Stimulated activated CD4-positive, alpha-beta T cell treated with anti-CD3 and anti-CD28 coated beads, Interleukin-4, amount 100 ng/mL, for 24 hours (primary cell): ENCODE measurements at places on chromosomes 13 and 19.

- DNase-seq, result no peak
These were observed 9.2 kb upstream of the GSX1 start for GRCh38 chr13:27783111-27783510.

GRCh38 chr13:73571376-73571775 is 512.6 kb downstream of the KLF5 start:
- DNase-seq, result no peak

DNA sequence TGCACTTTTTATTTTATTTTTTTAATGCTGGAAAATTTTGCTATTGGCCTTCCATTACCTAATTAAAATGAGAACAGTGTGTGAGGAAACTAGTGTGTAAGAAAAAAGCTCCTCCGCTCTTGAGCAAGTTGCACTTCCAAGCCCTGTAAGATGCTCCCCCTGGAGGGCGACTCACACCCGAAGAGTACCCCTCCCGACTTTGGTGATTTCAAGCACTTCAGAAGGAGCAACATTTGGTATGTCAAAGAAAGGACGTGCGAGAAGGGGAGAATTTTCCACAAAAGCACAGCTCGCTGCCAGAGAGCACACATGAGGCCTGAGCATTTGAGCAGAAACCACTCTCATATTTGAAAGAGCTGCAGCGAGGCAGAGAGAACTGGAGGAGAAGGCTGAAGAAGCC is 504.4 kb downstream of the FGF9 start:
- no peak for DNase-seq

DNA sequence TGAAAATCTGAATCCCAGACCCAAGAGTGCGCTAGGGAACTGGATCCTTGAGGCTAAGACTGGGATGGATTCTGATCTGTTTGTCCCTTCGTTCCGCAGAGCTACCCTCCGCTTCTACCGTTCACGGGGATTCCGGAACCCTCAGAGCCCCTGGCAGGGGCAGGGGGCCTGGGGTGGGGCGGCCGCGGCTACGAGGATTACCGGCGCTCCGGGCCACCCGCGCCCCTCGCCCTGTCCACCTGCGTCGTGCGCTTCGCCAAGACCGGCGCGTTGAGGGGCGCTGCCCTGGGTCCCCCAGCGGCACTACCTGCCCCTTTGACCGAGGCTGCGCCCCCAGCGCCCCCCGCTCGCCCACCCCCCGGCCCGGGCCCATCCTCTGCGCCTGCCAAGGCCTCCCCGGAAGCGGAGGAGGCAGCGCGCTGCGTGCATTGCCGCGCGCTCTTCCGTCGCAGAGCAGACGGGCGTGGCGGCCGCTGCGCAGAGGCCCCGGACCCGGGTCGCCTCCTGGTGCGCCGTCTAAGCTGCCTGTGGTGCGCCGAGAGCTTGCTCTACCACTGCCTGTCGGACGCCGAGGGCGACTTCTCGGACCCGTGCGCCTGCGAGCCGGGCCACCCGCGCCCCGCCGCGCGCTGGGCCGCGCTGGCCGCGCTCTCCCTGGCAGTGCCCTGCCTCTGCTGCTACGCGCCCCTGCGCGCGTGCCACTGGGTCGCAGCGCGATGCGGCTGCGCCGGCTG is 7.1 kb downstream of the SPRED3 start:
- peak; percentile 49 for DNase-seq

- no peak for DNase-seq
These were observed 6.2 kb downstream of the PTH2 start for GRCh38 chr19:49417088-49417487.

DNA sequence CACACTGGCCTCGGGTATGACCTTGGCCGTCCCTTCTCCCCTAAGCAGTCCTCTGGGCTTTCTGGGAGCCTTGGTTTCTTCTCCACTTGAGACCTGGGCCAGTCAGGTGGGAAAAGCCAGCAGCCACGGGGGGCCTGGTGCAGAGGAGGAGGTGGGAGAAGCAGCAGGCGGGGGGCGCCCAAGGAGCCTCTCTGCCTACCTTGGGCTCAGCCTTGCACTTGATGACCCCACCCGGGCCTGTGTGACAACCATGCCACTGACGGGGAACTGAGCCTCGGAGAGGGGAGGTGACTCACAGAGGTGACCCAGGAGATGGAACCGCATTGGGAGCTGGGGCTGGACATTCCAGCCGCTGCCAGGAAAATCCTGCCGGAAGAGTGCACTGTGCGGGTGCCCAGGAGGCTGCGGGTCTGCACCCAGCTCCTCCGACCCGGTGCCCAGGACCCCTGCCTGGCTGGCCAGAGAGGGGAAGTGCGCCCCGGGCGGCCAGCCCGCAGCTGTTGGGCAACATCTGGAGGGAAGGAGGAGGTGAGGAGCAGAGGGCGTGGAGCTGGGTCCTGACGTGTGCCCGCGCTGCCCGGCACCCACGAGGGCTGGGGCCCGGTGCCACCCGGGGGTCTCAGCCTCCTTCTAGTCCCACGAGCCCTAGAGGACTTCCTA is 23.4 kb upstream of the SLC7A10 start:
- no peak for DNase-seq

DNA sequence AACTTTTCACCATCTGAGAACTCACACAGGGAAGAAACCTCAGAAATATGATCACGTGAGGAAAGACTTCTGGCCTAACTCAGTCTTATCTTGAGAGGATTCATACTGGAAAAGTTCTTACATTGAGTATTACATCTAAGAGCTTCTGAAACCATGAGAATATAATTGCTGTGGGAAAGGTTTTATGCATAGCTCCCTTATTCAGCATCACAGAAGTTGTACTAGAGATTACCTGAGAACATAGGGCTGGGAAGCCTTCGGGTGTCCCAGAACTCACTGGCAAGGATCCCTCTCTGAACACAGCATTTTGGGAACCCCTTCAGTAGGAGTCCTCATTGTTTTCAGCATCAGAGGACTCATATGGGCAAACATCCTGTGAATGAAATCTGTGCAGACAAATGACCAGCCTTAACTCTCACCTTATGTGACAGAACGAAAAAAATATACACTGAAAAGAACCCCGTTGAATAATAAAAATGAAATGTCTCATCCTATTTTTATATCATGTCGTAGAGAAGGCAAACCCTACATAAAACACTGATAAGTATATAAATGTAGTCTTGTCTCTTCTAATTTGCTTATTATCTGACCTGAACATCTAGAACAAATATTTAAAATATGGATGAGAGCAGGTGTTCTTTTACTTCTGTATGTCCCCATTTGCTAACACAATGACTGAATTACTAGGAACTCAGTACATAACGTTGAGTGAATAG is 14.2 kb downstream of the ZNF274 start:
- DNase-seq, result no peak

DNA sequence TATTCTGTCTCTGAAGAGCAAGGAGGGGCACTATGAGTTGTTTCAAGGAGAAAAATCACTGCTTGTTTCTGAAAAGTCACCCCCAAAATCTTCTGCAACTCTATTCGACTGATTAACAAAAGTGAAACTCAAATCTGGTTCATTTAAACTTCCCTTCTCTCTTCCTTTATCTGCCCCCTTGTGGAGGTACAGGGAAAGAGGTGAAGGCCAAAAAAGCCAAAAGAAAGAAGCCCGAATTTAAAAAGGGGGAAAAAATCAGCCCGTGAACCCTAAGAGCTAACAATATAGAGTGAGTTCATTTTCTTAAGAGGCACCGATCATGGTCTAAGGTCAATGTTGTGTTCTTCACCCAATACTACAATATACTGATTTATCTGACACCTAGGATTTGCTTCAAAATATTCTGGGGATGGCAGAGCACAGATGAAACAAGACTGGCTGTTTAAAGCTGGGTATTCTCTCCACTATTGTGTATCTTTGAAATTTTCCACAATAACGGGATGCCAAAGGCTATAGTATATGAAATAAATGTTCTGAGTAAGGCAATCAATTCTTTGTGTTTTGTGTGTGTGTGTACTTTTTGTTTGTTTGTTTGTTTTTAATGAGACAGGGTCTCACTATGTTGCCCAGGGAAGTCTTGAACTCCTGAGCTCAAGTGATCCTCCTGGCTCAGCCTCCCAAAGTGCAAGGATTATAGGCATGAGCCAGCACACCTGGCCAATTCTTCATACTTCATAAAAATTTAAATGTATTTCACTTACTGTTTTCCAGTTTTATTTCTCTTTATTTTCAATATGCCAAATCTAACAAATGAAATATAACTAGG is 55.0 kb upstream of the EEF1AKMT1 start:
- DNase-seq, result peak; percentile 37

DNA sequence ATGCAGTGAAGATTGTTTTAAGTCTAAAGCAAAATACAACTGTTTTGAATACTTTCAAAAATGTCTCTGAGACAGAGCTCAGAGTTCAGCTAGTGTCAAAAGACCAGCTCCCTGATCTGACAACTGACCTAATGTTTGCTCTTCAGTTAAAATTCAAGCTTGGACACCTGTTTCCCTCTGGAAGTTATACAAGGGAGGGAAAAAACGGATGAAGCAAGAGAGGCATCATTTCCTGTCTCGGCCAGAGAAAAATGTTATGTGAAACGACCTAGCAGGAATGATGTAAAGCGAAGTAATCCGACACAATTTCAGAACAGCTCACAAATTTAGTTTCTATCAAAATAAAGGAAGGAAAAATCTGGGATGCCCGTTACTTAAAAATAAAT is 59.4 kb downstream of the ZAR1L start:
- DNase-seq, result no peak

DNA sequence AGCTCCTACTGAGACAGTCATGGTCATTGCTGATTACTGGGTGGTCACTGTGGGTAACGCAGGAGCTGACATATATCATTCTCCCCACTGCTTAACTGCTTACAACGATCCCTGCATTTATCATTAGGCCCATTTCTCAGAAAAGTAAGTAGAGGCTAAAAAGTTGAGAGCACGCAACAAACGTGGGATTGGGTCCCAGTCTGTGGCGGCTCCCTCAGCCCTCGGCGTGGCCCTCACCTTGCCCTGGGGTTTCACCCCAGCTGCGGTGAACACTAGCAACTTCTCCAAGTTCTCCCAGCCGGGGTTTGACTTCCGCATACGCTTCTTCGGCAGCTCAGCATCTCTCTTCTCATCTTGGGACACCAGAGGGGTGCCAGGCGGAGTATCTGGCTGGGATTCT is 2.5 kb downstream of the PNKP start:
- no peak for DNase-seq

- no peak for DNase-seq
These were observed 844 bp upstream of the RFX1 start for GRCh38 chr19:14006766-14007562.

DNA sequence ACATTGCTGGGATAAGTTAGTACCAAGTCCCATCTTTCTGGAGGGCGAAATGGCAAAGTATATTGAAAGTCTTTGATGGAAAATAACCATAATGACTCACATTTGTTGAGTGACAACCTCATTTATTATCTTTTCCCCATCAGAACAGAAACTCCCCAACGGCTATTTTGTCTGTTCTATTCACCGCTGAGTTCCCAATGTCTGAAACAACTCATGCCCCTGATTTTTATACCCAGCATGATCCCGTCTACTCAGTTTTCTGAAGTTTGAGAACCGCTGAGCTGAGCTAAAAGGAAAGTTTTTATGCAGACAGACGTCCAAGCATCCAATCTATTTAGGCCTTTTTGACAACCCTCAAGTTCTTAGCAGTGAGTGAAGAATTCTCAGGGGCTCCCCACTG is 7.8 kb upstream of the TINCR start:
- no peak for DNase-seq

- DNase-seq, result peak; percentile 32
These were observed 39.9 kb upstream of the CCNE1 start for GRCh38 chr19:29771708-29772414.

DNA sequence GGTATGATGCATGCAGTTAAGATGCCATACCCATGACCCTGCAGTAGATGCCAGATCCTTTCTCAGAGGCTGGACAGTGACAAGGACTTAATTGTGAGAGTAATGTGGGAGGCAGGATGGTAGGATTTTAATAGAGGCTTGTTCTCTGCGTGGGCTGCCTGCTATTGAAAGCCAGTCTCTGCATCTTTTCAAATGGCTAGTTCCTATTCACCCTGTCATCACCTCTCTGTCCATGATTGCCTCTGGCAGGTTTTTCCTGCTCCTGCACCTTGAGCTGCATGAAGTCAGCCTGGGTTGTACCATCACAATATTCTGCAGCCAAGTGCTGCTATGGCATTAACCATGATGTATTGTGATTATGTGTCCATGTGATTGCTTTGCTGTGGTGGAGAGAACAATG is 440.5 kb downstream of the ITGBL1 start:
- no peak for DNase-seq

- no peak for DNase-seq
These were observed 45.0 kb upstream of the TDRD3 start for GRCh38 chr13:60351855-60352615.

- no peak for DNase-seq
These were observed 3.7 kb downstream of the RAB11B start for GRCh38 chr19:8393871-8394250.

DNA sequence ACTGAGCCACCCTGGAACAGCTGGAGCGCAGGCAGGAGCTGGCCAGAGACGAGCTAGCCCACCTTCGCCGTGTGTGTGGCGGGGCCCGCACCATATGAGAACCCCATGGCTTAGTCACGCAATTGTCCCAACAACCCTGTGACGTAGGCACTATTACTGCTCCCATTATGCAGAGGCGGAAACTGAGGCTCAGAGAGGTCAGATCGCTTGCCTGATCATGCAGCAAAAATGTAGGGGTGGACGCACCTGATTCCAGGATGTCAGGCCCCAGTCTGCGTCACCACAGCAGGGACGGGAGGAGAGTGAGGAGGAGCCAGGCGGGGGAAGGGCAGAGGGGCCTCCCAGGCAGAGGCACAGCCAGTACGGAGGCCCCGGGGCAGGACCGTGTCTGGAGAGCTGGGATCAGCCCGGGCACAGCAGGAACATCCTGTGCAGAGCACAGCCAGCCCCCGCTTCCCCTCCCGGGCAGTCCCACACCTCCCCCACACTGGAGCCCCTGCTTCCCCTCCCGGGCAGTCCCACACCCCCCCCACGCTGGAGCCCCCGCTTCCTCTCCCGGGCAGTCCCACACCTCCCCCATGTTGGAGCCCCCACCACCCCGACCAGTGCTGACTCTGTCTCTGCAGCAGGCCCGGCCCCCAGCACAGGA is 16.7 kb downstream of the PIP5K1C start:
- no peak for DNase-seq

DNA sequence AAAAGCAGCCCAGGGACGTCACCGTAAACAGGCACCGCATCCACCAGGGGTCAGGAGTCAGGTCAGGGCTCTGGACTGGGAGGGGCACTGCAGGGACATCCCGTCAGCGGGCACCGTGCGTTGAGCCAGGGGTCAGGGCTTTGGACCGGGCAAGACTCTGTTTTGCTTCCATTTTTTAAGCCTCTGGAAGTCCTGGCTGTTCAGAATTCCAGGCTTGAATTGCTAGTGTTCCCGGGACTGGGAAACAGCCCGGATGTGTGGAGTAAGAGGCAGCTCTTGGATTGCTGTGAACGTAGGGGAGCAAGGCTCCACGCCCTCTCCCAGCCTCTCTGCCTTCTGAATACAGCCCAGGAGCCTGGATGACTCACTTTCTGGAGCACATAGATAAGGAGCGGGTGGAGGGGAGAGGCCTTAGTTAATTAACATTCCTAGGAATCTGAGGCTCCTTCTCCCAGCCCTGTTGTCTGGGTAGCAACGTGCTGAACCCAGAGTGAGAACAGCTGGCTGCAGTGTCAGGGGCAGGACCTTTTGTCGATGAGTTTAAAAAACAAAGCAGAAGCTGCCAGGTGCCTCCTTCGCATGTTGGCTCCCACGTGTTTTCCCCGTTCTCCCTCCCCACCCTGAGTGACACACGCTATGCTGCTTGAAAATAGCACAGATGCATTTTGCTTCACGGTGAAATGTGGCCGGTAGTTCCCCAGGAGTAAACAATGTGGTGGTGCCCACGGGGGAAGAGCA is 21.9 kb downstream of the ATP11A start:
- peak; percentile 12 for DNase-seq
